ENCODE measurements at places on chromosomes 5 and 9.

DNA sequence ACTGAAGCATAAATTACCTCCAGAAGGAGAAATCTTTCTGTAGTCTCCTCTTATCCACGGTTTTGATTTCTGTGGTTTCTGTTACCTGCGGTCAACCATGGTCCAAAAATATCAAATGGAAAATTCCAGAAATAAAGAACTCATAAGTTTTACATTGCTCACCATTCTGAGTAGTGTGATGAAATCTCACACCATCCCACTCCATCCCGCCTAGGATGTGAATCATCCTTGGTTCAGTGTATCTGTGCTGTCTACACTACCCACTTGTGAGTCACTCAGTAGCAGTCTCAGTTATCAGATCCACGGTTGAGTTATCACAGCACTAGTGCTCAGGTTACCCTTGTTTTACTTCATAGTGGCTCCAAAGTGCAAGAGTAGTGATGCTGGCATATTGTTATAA is 371.2 kb downstream of the NFIB start:
- no peak for DNase-seq

DNA sequence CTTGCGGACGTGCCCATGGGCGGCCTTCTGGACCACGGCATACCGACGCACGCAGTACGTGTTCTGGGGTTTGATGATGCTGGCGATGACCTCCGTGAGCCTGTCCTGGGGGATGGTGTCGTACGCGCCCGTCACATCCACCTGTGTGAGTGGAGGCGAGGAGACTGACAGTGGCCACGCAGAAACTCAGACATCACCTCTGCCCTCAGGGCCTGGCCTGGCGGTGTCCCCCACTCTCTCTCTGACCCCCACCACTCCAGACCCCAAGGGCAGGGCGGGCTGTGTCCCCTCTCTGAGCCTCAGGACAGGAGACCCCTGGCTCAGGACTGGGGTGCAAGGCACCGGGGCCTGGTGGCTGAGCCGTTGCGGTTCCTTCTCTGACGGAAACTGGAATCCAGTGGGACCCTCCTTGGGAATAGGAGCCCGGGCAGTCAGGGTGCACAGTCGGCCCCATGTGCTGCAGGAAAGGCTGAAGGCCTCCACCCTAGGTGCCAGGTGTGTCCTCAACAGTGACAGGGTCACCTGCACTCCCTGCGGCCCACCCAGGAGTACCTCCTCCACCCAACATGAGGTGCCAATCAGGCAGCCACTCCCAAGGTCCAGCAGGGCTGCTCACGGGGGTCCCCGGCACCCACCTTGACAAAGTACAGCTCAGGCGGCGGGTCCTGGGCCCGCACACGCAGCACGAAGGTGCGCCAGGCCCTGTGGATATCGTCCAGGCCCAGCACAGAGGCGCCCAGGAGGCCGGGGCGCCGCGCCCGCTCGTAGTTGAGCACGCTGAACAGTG is 16.0 kb downstream of the TERT start:
- no peak for DNase-seq

GRCh38 chr9:112132356-112132755 is 42.7 kb downstream of the SUSD1 start:
- DNase-seq = no peak

- DNase-seq = no peak
Measured at GRCh38 chr5:41772056-41772455, 98.2 kb downstream of the OXCT1 start.

DNA sequence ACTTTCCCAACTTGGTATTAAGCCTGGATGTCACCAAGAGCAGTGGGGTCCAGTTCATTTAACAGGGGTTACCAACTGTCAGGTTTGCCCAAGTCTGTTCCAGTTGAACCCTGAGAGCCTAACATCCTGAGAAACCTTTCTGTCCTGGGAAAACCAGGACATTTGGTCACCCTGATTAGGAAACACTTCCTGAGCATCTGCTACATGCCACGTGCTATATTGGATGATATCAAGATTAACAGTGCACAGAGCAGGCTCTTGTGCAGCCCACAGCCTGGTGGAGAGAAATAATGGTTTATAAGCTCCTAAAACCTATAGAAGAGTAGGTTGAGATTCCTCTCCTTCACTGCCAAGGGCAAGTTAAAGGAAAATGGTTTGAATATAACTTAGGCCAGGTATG is 102.9 kb upstream of the RAD23B start:
- no peak for DNase-seq

DNA sequence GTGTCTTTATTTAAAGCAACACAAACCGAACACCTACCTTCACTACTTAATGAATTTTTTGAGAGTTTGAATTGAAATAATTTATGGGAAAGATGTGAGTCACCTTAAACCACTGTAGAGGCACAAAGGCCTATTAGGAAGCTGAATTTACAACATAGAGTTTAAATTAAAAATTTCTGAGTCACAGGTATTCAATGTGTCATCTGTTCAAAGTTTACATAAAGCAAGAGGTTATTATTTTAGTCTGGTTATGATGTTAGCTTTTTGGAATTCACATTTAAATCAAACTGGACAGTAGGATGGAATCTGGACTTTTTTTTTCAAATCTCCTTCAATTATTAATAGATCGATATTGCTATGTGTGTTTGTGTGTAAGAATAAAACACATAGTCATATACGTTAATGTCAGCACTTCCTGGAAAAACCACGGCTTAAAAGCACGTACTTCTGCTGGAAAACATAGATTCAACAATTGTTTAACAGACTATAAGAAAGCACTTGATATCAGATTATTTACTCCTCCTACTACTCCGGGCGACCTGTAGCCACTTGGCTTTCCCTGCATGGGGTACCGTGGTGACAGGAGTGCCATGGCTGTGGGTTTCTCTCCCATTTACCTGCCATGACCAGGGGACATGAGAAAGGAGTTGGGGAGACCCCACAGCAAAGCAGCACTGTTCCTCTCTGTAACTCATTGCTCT is 638.6 kb downstream of the SEMA5A start:
- no peak for DNase-seq

DNA sequence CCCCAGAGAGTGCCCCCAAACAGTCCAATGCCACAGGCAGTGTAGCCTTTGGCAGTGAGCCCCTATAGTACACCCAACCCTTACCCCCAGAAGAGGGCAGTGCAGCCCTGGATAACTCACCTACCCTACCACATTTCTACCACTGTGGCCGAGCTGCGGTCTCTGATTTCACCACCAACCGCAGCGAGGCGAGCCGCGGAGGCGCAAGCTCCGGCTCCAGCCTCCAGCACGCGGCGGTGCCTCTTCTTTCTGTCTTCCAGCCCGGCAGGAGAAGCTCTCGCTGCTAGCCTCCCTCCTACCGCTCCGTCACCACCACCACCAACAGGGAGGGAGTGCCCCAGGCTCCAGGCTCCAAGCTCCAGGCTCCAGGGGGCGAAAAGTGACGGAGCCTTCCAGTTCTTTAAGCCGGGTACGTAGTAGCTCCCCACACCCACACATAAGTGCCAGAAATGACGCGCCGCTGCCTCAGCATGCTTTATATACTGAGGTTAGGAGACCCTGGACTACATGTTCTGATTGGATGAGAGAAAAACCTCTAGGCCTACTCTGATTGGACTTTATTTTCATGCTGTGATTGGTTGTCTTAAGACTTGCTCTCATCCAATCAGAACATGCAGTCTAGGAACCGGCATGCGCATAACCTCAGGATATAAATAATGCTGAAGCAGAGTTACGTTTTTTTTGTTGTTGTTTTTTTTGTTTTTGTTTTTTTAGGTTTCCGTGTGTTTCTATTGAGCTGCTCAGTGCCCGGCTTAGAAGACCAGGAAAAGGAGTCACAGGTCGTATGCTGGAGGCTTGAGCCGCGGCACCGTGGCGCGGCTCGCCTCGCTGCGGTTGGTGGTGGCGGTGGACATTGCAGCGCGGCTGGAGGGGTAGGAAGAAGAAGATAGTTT is at the start of gene PCAT7:
Gene PCAT7, plus strand, starts transcription at position 645 of the 893 bp plus-strand sequence.
- DNase-seq = peak; percentile 68

DNA sequence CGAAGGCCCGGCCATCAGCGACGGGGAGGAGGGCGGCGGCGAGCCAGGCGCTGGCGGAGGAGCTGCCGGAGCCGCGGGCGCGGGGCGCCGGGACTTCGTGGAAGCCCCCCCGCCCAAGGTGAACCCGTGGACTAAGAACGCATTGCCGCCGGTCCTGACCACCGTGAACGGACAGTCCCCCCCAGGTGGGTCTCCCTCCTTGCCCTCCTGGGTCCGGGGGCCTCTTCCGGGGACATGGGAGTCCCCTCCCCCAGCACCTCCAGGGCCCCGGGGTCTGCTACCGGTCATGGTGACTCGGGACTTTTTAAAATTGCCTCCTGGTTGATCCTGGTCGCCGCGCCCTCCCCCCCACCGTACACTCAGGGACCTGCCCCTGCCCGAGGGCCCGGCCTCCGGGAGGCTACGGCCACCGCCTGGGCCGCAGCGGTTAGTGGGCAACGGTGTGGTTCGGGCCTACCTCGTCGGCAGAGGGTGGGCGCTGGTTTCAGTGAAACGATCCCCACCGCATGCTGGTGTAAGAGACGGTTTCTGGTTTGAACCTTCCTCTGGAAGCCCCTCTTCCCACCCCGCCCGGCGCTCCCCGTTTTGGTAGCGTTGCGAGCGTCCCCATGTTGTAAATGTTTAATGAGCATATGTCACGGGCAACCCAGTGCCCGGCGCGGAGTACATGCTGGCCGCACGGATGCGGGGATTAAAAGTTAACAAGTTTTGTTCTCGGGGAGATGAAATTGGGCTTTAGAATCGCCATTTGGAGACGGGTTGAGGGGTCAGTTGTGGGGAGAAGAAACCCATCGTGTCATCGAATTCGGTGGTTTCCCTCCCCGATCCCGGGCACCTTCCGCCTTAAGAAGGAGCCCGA is 1.1 kb downstream of the LARP1 start:
- DNase-seq = no peak

GRCh38 chr9:14585730-14586473 is 107.3 kb downstream of the ZDHHC21 start:
- no peak for DNase-seq

Data from NCI-H2171 (cell line).